ENCODE measurements at places on chromosomes 11 and 22.

- DNase-seq, result peak; percentile 40
Measured at GRCh38 chr11:124285610-124286344, 28.0 kb downstream of the OR8D1 start.

DNA sequence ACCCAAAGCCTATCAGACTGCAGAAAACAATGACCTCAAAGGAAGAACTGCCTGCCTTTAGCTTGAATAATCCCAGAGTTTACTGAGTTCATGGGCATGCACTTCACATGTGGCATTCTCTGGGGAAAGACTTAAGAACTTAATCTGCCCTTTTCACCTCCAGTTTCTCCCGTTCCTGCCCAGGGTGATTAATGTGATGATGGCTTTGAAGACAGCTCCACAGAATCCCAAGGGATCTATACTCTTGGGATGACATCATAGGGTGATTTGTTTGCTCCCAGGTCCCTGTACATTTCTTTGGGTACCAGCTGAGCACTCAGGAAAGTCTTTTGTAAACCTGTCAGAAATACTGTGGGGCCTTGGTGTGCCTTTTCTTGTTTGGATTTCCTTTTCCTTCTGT, 14.0 kb downstream of the FJX1 start:
- DNase-seq, result peak; percentile 74

GRCh38 chr11:8109675-8110074, 28.7 kb downstream of the TUB start:
- no peak for DNase-seq

DNA sequence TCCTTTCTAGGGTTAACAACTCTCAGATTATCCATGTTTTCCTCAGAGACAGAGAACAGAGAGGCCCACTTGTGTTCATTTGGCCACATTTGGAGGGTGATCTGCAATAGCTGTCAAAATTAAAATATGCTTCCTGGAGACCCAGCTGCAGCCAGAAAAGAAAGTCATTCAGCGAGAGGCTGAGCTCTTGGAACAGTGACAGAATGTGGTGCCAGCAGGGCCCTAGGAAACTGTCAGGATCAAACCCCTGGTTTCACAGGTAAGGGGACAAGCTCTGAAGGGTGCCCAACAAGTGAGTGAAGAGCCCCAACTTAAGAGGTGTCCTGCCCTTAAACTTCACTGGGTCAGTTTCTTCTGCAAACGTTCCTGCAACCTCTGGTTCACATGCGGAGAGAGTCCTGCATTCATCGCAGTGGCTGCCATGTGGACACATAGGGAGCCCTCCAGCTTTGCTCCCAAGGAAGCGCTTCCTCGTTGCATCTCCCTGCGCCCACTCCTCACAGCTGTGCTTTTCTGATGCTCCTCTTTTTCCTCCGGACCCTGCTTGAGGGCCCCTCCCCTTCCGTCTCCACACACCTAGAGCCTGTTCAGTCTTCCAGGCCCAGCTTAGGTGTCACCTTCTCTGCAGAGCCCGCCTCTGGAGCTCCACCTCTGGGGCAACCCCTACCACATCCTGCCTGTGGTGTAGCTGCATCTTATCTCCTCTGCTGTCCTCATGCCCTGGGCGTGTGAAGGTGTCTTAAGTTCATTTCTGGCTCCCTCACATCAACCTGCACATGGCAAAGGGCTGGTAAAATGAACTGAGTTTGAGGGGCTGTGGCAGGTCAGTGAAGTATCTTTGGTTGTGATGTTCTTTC, 3.9 kb downstream of the UCP3 start:
- DNase-seq, result no peak

DNA sequence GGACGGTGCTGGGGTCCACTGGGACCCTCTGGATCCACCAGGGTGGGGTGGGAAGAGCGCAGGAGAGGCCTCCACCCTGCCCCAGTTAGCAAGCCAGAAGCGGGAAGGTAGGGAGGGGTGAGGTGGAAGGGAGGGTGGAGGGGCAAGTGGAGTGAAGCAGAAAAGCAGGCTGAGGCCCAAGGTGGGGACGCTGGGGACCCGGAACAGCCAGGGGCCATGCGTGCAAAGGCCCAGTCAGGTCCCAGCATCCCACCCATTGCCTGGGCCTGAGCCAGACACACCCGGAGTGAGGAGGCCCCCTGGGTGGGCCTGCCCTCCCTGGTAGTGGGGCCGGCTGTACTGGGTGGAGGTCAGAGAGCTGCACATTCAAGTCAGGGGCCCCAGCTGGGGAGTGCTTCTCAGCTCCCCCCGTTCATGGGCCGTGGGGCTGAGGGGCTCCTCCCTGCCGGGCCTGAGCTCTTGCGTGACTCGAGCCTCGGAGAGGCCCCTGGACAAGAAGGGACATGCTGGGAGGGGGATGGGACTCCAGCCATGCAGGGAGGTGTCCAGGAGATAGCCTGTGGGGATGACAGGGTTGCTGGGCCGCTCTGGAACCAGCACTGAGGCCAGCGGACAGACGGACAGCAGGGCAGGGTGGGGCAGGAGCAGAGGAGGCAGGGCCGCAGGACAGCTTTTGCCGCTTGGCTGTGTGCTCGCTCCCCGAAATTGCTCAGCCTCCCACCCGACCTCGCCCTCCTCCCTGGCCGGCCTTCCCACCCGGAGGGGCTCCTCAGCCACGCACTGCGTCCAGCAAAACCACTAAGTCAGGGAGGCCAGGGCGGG, 7.7 kb downstream of the TNNT3 start:
- no peak for DNase-seq

DNA sequence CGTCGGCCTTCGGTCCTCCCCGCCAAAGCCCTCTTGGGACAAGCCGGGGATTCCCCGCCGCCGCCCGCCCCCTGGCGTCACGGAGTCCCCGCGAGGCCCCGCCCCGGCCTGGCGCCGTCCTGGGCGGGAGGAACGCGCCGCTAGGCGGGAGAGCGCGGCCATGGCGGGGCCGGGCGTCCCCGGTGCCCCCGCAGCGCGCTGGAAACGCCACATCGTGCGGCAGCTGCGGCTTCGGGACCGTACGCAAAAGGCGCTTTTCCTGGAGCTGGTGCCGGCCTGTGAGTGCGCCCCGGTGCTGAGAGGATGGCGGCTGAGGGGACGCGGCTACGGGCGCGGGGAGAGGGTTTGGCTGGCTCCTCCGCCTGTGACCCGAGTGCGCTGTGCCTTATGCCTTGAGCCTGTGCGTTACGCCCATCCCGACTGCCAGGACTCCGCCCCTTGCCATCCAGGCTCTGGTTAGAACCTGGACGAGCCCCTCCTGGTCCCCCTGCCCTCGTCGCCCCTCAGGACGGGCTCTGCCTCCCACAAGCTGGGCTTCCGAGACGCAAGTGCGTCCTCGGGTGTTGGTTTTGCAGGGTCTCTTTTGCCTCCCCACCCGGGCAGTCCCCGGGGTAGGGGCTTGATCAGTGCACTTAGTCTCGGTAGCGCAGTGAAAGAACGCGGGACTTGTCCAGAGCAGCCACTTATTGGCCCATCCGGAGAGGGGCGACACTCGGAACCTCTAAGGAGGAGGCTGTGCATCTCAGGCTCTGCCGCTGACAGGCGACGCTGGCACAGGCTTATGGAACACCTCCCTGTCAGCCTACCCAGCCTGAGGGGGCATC, at the start of gene ATG16L2:
ATG16L2 (plus strand) TSS at position 126 of the 824 bp plus-strand sequence; CDS start at position 161, 35 bp downstream.
- peak; percentile 95 for DNase-seq

DNA sequence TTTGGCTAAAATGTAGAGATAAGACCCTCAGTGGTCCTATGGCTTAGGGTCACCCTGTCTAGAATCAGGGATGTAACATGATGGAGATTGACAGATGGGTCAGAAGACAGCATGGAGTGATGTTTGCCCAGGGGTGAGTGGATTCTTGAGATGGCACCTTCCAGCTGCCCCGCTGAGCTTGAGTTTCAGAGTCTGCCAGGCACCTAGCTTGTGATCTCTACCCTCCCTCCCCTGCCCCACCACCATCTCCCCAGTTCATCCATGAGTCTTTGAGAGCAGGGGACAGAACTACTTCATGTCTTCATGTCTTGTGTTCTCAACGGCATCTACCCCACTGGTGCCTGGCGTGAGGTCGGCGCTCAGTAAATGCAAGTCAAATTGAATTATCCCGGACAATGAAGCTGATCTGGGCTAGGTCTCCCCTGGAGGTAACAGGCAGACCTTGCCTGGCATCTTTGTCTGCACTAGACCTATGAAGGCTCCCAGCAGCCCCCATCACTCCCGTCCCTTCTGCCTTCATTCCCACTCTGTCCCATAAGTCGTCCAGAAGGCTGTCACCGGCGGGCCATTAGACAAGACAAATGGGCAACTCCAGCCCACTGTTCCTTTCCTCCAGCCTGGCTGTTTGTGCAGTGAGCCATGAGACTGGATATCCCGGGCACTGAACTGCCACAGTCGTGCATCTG, 239.2 kb upstream of the TBCEL start:
- no peak for DNase-seq

DNA sequence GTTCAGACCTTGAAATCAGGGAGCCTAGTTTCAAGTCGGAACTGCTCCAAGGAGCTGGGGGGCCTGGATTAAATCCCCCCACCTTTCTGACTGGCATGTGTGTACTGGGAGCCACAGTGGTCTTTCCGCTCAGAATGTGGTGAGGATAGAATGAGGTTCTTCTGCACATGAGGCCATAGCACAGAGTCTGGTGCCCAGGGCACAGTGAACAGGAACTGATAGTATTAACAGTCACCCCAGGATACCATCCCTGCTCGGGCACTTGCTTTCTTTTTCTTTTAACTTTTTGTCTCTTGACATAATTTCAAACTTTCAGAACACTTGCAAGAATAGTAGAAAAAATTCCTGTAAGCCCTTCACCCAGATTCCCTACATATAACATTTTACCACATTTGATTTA, 28.8 kb downstream of the LMO1 start:
- DNase-seq, result no peak

DNA sequence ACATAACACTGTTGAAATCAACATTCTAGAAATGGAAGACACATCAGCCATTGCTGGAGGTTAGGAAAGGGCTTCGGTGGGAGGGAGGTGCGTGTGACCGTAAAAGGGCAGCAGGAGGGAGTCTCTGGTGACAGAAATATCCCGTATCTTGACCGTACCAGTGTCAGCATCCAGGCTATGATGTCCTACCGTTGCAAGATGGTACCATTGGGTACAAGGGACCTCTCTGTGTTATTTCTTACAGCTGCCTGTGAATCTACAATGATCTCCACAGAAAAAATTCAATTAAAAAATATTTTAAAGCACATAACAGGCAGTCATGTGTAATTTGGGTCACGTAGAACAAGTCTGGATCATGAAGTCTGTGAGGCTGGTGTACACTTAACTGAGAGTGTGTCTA, 27.4 kb upstream of the SEPTIN5 start:
- no peak for DNase-seq

DNA sequence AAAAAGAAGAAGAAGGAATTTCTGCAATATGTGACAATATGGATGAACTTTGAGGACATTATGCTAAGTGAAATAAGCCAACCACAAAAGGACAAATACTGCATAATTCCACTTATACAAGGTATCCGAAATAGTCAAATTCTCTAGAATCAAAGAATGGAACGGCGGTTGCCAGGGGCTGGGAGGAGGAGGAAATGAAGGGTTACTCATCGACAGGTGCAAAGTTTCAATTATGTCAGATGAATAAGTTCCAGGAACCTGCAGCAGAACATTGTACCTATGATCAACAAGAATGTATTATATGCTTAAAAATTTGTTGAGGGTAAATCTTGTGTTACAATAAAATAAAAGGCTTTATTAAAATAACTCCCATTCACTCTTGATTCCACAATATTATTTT, 49.0 kb downstream of the SC5D start:
- DNase-seq, result no peak

GRCh38 chr11:110374921-110375320, 54.8 kb upstream of the FDX1 start:
- DNase-seq, result peak; percentile 14

GRCh38 chr11:100004541-100004940, 682.5 kb upstream of the ARHGAP42 start:
- DNase-seq, result no peak

DNA sequence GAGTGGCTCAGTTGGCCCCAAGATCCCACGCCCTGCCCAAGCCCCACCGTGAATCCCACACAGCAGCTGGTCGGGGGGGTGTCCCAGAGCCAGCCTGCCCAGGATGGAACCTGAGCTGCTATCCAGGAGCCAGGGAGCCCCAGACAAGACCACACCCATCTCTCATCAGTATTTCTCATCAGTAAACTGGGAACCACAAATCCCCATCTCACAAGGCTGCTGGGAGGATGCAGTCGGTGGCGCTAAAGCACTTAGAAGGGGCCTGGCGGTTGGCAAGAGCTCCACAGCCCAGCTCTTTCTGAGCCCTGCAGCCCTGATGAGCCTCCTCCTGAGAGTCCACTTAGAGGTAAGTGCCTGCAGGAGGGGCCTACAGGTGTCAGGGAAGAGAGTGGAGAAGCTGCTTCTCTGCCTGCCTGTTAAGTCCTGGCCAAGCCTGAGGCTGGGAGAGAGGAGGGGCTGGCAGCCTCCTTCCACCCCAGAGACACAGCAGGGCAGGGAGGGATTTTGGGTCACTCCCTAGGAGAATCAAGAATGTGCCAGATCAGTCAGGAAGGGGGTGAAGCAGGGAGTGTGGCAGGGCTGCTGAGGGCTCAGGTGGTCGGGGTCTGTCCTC, 6.1 kb downstream of the FADS3 start:
- DNase-seq, result no peak

GRCh38 chr11:37504921-37505320, 906.9 kb upstream of the RAG2 start:
- DNase-seq, result peak; percentile 94

GRCh38 chr11:104380358-104380757, 216.4 kb upstream of the PDGFD start:
- DNase-seq, result no peak

DNA sequence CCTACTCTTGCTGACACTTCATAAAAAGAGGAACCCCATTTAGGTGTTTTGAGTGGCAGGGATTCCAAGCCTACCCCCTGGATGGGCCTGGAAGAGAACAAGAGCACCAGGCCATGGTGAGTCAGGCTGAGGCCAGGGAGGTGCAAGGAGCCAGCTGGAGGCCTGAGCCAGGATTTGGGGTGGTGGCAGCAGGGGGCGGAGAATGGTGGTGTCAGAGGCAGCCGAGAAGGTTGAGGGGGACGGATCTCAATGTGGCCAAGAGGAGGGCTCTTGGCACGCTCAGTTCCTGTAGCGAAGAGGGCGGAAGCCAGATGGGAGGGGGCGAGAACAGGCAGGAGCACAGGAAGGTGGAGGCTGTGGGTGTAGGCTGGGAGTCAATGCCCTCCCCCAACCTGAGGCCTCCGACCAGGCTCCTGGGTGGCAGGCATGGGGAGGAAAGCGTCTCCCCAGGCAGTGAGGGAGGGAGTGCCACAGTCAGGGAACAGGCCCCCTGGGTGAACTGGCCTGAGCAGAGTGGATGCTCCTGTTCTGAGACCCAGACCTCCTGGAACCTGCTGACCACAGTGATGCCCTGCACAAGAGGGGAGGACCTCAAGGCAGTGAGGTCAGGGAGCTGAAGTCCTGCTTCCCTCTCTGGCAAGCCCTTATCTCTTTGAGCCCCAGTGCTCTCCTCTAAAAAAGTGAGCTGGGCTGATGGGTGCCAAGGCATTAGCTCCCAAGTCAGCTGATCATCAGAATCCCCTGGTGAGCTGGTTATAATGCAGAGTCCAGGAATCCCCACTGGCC, 13.9 kb downstream of the RTN4RL2 start:
- no peak for DNase-seq

GRCh38 chr11:116692318-116693101, 80.3 kb downstream of the BUD13 start:
- DNase-seq, result no peak

GRCh38 chr11:124578761-124579160, 9.0 kb downstream of the OR8A1 start:
- no peak for DNase-seq
